Stomach (tissue), 19 donors: ENCODE measurements at places on chromosomes 2 and 18. TPM values are rescaled to one million over a fixed set of nuclear protein-coding genes. Genes with fewer than 3 reads are reported as not detected.

GRCh38 chr18:51563396-51563795 lies 365.9 kb upstream of the MEX3C start:
- no peaks in the 10 kb centered on the region for H3K4me1 ChIP-seq
- no peak overlapping the region for H3K4me3 ChIP-seq
- H3K27me3 ChIP-seq, result no peaks in the 10 kb centered on the region
- no peaks in the 10 kb centered on the region for H3K36me3 ChIP-seq

- peaks cover 27% of the 10 kb centered on the region for H3K4me1 ChIP-seq
- no peak overlapping the region for H3K27ac ChIP-seq
- H3K4me3 ChIP-seq, result peak overlapping the region; percentile 49
- no peaks in the 10 kb centered on the region for H3K27me3 ChIP-seq
- DNase-seq, result peak; percentile 94
Measured at GRCh38 chr2:38535744-38536506, 66.8 kb downstream of the HNRNPLL start.

- no peaks in the 10 kb centered on the region for H3K4me1 ChIP-seq
- DNase-seq, result no peak
- H3K27ac ChIP-seq, result no peak overlapping the region
- H3K4me3 ChIP-seq, result no peak overlapping the region
Measured at GRCh38 chr2:100233061-100233460, 89.2 kb downstream of the LONRF2 start.

DNA sequence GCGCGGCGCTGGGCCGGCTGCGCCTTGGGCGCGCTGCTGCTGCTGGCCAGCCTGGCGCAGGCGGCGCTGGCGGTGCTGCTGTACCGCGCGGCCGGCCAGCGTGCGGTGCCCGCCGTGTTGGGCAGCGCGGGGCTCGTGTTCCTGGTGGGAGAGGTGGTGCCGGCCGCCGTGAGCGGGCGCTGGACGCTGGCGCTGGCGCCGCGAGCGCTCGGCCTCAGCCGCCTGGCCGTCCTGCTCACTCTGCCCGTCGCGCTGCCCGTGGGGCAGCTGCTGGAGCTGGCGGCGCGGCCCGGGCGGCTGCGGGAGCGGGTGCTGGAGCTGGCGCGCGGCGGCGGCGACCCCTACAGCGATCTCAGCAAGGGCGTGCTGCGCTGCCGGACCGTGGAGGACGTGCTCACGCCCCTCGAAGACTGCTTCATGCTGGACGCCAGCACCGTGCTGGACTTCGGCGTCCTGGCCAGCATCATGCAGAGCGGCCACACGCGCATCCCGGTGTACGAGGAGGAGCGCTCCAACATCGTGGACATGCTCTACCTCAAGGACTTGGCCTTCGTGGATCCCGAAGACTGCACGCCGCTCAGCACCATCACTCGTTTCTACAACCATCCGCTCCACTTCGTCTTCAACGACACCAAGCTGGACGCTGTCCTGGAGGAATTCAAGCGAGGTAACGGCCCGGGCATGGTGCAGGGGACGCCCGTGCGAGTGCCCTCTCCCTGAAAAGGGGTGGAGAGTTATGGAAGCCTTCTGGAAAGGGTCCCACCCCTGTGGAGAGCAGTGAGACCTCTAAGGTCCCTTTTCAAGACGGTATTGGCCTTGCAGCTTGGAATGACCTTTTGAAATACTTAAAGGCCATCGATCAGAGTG lies 1.0 kb downstream of the CNNM3 start:
- peaks cover 68% of the 10 kb centered on the region for H3K4me1 ChIP-seq
- peak overlapping the region; percentile 74 for H3K4me3 ChIP-seq
- no peaks in the 10 kb centered on the region for H3K27me3 ChIP-seq
- peaks cover 12% of the 10 kb centered on the region for H3K36me3 ChIP-seq

DNA sequence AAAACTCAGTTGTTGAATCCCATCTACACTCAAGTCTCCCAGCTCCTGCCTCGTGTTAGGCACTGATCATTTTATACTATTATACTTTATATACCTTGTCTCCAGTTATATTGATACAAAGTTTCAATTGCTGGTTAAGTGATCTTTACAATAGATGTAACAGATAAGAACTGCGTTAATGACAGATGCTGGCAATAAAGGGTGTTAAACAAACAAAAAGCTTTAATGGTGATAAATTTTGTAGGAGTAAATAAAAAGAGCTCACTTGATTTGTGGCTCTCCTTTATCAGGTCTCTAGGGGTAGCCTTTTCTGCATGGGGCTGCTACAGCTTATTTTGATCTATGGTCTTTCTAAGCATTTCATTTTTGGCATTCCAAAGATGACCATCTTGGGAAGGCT lies 106.9 kb upstream of the GAREM1 start:
- no peaks in the 10 kb centered on the region for H3K27me3 ChIP-seq
- no peaks in the 10 kb centered on the region for H3K36me3 ChIP-seq
- H3K27ac ChIP-seq, result no peak overlapping the region
- H3K4me1 ChIP-seq, result no peaks in the 10 kb centered on the region
- no peak overlapping the region for H3K4me3 ChIP-seq

Gene POLE4
- total RNA-seq, result 35.6 TPM
